ENCODE measurements at places on chromosomes 2 and 18.

DNA sequence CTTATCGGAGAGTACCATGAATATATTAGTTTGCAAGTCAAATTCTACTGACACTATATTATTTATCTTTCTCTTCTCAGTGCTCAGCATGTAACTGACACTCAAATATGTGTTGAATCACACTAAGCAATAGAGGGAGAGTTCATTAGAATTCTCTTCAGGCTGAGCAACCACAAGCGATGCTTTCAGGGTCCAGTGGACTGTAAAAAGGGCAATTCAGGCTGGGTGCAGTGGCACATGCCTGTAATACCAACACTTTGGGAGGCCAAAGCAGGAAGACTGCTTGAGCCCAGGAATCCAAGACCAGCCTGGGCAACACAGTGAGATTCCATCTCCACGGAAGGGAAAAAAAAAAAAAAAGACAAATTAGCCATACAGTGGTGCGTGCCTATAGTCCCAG, 16.3 kb downstream of the PDE6D start:
- DNase-seq = no peak

- DNase-seq = peak; percentile 67
These were observed 40.5 kb upstream of the ACTR2 start for GRCh38 chr2:65186872-65187851.

DNA sequence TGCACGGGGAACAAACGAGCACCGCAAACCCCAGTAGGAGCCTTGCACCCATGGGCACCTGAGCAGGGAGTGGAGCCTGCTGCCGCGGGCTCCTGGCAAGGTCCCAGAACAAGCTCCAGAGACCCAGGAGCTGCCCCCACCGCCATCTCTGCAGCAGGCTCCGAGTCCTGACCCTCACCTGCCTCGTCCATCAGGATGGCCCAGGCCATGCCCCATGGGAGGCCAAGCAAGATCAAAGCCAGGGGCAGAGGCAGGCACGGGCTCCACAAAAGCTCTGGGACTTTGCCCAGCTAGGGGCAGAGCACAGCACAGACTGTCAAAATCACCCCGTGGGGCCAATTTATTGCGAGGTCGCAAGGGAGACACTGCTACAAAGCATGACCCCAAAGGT, 43.6 kb downstream of the GPC1 start:
- no peak for DNase-seq

DNA sequence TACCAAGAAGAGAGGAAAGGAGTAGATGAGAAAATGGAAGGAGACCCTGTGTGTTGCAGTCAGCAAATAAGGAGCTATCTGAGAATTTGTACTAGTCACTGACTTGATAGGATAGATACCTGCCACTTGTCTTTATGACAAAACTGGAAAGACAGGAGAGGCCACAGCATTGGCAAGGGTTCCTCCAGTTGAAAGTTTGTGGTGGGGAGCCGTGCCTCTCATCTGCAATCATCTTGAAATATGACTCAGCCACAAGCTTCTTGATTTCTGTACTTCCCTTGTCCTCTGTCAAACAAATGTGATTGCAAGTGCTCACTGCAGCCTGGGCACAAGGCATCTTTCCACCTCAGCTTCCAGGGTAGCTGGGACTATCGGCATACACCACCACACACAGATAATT, 99.1 kb downstream of the GREB1L start:
- no peak for DNase-seq

- no peak for DNase-seq
These were observed 263.9 kb downstream of the LTBP1 start for GRCh38 chr2:33210626-33211025.

DNA sequence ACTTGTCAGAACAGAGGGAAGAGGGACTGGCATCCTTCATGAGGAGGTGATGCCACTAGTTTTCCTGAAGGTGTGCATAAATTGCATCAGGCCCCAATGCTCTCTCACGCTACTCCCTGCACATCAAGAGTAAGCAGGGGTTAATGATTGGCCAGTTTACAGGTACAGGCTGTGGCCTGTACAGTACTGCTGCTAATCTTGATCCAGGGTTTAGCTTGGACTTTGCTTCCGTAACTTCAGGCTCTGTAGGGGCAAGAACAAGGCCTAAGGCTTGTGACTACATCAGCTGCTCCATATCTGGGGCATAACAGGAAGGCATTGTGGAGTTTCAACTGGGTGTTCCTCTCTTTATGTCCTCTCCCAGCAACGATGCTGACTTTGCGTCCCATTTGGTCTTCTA, 96.8 kb upstream of the FZD7 start:
- no peak for DNase-seq

DNA sequence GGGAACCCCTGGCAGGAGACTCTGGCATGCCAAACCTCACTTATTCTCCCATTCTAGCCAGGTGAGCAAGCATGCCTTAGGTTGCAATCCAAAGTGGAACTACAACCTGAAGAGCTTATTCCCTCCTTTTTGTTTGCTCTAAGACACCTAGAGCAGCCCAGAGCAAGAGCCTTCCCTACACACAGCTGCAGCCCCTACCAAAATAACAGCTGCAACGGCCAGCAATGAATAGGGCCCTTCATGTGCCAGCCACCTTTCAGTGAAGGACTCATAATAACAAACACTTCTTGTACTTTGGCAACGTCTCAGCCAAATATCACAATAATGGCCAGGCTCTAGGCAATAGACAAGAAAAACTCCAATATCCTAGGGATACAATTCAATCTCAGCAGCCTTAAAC, 178.7 kb downstream of the ALK start:
- DNase-seq = no peak

DNA sequence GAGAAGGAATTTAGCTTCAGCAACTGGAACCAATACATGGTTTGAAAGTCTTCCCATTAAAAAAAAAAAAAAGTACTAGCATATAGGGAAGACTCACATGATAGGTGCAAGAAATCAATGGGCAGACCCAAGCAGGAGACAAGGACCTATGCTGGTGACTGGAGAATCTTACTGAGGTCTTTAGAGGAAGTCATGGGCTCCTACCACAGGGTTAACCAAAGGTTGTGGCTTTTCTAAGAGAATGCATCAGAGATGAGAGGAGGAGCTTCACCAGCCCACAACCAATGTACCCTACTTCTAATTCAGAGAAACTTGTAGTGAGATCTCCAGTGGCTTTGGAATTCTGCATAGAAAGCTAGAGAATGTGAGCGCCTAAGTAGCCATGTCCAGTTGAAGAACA, 207.4 kb downstream of the NCKAP5 start:
- no peak for DNase-seq

DNA sequence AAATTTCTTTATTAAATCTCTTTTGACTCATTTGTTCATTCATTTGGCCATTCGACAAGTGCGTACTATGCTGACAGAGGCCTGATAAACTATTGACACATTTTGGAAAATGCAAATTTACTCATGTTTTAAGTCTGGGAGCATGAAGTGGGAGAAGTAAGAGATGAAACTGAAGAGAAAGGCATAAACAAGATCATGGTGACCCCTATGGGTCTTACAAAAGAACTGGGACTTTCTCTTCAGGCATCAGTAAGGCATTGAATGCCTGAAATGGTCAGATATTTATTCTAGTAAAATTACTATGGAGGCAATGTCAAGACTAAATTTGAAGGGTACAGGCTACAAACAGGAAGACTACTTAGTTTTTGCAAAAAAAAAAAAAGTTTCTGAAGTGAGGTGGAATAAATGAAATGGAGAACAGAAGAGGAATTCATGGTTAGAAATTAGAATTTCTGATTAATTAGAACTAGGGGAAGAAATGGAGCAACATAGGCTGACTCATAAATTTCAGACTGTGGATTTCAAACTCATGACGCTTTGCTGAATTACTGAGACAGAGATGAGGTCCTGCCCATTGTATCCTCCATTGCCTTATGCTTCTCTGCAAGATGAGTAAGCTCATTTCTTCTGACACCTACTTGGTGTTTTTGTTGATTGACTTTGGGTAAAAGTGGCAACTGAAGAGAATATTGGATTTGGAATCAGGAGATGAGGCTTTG, 32.7 kb downstream of the VSNL1 start:
- no peak for DNase-seq

DNA sequence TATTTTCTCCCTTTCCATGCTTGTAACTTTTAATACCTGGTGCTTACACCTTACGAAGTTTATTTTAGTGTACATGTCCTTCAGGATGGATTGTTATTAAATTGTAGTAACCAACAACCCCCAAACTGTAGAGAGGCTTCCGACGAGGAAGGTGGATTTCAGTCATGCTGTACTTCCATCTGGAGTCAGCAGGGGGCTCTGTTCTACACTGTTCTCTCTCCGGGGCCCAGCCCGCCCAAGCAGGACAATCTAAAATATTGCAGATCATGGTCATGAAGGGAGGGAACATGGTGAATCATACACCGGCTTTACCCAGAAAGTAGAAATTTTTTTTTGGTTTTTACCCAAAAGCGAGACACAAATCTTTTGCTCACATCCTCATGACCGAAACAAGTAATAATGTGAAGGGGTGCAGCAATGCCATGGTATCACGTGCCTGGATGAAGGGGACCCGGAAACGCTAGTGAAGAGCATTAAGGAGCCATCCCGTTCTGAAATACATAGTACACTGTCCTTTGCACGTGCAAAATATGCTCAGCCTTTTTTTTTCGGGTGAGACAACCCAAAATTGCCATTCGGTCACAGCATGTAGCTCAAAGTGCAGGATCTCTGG, 884.8 kb downstream of the EPHA4 start:
- peak; percentile 37 for DNase-seq

Measured in CD4-positive, alpha-beta T cell treated with Interferon alpha-2 for 1 hour (primary cell).